ENCODE measurements at places on chromosomes 7 and 10.

DNA sequence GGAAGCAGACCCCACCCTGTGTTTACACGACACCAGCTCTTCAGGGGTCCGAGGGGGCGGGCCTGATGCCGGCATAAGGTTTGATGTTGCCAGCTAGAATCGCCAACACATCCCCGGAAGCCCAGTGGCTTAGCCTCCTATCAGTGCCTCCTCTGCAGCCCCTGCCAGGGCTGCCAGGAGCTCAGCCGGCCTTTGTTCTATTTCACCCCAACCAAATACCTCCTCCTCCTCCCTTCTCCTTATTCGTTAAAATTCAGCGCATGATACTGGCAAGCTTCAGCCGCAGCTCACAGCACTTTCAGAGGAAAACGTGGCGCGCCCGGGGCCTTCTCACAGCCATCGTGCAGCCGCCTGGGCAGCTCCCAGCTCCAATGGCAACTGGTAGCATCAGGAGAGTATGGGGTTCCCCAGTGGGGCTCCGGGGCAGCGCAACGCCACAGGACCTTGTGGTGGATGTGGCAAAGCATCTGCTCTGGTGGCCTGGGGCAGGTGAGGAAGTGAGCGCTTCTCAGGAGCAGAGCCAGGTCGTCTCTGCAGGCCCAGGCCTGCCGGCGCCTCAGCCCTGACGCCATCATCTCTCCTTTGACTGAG, 176.4 kb upstream of the RHEB start:
- no peaks in the 10 kb centered on the region for H3K27me3 ChIP-seq
- H3K27ac ChIP-seq = no peak overlapping the region
- H3K4me1 ChIP-seq = no peaks in the 10 kb centered on the region
- H3K4me3 ChIP-seq = no peak overlapping the region
- DNase-seq = no peak

- H3K27me3 ChIP-seq = peaks cover 13% of the 10 kb centered on the region
- no peak for DNase-seq
- H3K4me1 ChIP-seq = no peaks in the 10 kb centered on the region
- H3K36me3 ChIP-seq = no peaks in the 10 kb centered on the region
- H3K4me3 ChIP-seq = no peak overlapping the region
- H3K27ac ChIP-seq = no peak overlapping the region
Measured at GRCh38 chr7:28629216-28629842, 217.0 kb downstream of the CREB5 start.

- H3K4me3 ChIP-seq = no peak overlapping the region
- no peak for DNase-seq
- H3K27ac ChIP-seq = no peak overlapping the region
- H3K36me3 ChIP-seq = no peaks in the 10 kb centered on the region
- no peaks in the 10 kb centered on the region for H3K4me1 ChIP-seq
- peaks cover 39% of the 10 kb centered on the region for H3K27me3 ChIP-seq
Measured at GRCh38 chr10:98016772-98017475, 13.5 kb downstream of the CRTAC1 start.

- no peak overlapping the region for H3K27ac ChIP-seq
- DNase-seq = no peak
- no peaks in the 10 kb centered on the region for H3K36me3 ChIP-seq
- H3K27me3 ChIP-seq = peaks cover 3% of the 10 kb centered on the region
- H3K4me1 ChIP-seq = no peaks in the 10 kb centered on the region
Measured at GRCh38 chr10:131204406-131205152, 106.9 kb downstream of the TCERG1L start.

DNA sequence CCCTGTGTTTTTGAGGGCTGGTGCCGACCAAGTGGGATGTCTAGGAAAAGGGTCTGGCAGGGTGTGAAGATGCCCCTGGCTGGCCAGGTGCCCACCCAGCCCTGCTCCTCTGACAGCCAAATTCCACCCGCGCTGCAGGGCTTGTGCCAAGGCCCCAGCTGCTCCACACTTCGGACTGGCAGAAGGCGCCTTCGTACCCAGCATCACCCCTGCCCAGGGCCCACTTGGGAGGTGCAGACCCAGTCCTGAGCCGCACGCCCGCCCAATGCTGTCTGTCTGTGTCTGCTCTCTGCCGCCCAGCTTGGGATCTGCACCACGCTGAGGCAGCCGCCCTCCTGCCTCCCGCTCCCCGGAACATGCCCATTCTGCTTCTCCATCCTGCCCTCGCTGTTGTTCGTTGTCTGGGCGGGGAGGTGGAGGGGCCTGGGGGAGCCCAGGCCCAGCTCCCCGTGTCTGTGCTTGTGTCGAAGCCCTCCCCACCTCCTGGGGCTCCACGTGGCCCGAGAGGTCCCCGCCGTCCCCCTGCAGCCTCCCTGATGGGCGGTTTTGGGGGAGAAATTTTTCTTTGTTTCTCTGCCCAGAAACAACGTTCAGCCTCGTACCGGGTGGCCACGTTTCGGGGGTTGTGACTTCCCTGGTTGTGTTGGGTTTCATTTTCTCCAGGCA, 36.9 kb upstream of the PPIF start:
- no peak overlapping the region for H3K4me3 ChIP-seq
- no peaks in the 10 kb centered on the region for H3K27me3 ChIP-seq
- peak overlapping the region; percentile 33 for H3K27ac ChIP-seq
- H3K36me3 ChIP-seq = peaks cover 29% of the 10 kb centered on the region
- H3K4me1 ChIP-seq = peaks cover 4% of the 10 kb centered on the region
- no peak for DNase-seq

DNA sequence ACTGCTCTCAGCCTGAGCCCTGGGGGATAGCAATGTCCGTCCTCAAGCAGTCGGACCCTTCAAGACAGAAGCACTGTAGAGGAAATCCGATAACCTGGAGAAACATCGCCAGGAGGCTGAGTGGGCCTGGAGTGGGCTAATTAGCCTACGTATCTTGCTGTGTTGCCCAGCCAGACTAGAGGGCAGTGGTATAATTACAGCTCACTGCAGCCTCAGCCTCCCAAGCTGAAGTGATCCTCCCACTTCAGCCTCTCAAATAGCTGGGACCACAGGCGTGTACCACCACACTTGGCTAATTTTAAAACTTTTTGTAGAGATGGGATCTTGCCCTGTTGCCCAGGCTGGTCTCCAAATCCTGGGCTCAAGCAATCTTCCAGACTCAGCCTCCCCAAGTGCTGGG, 21.7 kb downstream of the LYZL2 start:
- H3K36me3 ChIP-seq = no peaks in the 10 kb centered on the region
- H3K4me1 ChIP-seq = peaks cover 10% of the 10 kb centered on the region
- H3K4me3 ChIP-seq = no peak overlapping the region
- H3K27me3 ChIP-seq = peaks cover 55% of the 10 kb centered on the region

DNA sequence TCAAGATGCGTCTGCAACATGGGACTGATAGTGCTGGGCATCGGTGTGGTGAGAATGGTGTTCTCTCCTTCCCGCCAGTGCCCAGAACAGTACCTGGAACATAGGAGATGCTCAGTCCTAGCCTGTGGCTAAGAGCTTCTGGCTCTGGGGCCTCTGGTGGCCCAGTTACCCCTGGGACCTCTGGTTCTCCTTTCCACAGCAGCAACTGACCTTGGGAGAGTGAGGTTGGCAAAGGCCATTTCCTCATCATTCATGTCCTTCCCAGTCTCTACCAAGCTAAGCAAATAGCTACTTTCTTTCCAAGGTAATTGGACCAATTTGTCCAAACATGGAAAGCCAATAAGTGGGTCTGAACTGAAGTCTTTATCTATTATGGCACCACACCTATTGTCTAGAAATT, 11.6 kb upstream of the GOLGA7B start:
- H3K36me3 ChIP-seq = peaks cover 6% of the 10 kb centered on the region
- no peak for DNase-seq
- H3K4me3 ChIP-seq = no peak overlapping the region
- H3K4me1 ChIP-seq = peaks cover 19% of the 10 kb centered on the region
- no peak overlapping the region for H3K27ac ChIP-seq

DNA sequence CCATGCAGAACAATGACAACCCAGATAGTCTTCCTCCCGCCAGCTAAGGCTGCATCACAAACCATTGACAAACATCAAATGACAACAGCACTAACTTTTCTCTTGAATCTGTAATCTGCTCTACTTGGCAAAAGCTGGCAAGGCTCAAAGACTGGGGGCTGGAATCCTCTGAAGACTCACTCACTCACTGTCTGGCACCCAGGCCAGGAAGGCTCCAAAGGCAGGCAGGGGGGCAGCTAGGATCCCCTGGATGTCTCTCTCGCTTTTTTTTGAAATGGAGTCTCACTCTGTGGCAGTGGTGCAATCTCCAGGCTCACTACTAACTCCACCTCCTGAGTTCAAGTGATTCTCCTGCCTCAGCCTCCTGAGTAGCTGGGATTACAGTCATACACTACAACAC, 159.7 kb upstream of the GPR26 start:
- H3K27me3 ChIP-seq = peaks cover 13% of the 10 kb centered on the region
- no peaks in the 10 kb centered on the region for H3K4me1 ChIP-seq
- H3K27ac ChIP-seq = no peak overlapping the region
- no peak overlapping the region for H3K4me3 ChIP-seq
- DNase-seq = no peak

GRCh38 chr7:154167051-154167450, 114.9 kb downstream of the DPP6 start:
- no peak for DNase-seq
- H3K36me3 ChIP-seq = no peaks in the 10 kb centered on the region
- no peaks in the 10 kb centered on the region for H3K27me3 ChIP-seq
- no peak overlapping the region for H3K27ac ChIP-seq

- no peak for DNase-seq
- no peaks in the 10 kb centered on the region for H3K4me1 ChIP-seq
- no peaks in the 10 kb centered on the region for H3K27me3 ChIP-seq
- no peaks in the 10 kb centered on the region for H3K36me3 ChIP-seq
Measured at GRCh38 chr7:133672866-133673265, 420.0 kb downstream of the EXOC4 start.

Measured in activated naive CD4-positive, alpha-beta T cell treated with anti-CD3 and anti-CD28 coated beads, Interleukin-2, amount 10 ng/mL, durations not matched to agents 7 days and 5 days (primary cell).